Fibroblast of gingiva (primary cell): ENCODE measurements at places on chromosomes 11 and 22.

DNA sequence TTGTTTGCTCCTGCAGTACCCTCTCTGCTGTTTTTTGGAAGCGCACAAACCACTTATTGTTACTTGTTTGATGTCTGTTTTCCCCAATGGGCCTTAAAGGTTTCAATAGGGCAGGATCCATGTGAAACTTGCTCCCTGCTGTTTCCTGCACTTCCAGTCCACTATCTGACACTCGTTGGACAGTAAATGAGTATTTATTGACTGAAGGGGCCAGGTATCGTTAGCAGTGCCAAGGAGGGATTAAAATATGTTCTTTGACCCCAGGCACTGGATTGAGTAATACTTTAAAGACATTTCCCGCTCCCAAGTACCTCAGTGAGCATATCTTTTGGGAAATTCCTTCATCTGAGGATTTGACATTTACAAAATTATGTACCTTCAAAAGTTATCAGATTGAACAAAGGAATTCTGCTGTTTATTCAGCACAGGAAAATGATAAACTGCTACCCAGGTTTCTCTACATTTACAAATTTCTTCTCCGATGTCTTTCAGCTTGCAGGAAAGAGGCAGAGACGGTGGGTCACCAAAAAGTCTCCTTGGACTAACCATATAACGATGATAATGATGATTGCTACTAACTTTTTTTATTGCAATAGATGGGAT lies 23.3 kb upstream of the OR9Q2 start:
- DNase-seq: no peak

- DNase-seq: no peak
Observed at GRCh38 chr11:23543651-23544222, 683.5 kb upstream of the CCDC179 start.

DNA sequence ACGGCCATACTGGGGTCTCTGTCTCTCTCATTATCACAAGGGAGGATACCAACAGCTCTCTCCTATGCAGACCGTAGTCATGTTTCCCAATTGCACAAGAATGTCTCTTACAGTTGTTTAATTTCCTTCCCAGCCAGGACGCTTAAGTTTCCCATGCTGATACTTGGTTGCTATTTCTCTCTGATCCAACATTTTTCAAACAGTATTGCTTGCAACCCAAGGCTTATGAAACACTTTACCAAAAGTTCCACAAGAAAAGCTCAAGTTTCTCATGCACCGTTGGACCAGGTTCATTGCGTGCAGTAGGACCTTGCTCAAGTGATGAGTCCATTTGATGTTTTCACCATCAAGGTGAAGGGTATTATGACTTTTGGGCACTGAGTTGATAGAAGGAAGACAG lies 46.6 kb downstream of the GGTLC2 start:
- DNase-seq: peak; percentile 78

- DNase-seq: no peak
Observed at GRCh38 chr11:123494195-123495050, 64.4 kb downstream of the GRAMD1B start.

DNA sequence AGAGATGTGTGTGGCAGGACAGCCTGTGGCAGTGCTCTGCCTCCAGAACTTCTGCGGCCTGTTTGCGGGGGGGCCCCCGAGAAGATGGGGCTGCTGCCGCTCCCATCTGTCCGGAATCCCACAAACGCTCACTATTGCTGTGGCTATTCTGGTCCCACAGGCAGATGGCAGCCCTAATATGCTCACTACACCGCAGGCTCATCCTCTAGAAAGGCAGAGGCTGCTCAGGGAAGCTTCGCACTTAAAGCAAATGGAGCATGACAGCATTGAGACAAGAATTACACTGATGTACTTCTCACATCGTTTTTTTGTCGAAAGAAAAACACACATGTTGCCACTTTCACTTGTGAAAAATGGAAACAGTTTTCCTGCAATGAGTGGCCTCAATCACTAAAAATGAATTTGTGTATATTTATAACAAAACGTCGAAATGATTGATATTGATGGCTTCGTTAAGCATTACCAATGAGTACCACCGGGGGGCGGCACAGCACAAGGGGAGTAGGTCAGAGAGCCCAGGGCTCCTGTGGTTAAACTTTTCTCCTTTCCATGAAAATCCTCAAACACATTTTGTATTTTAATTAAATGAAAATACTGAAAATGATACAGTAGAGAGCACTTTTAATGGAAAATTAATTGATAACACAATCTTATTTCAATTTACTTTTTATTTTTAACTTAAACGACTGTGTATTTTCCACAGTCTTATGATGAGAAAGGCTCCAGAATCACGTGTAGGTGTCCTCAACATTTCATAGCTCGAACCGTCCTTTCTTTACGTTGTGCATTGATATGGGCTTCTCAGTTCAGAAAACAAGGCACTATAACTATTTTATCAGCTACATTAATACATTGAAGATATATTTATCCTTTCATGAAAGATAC lies 69.1 kb downstream of the CTTN start:
- DNase-seq: peak; percentile 27

DNA sequence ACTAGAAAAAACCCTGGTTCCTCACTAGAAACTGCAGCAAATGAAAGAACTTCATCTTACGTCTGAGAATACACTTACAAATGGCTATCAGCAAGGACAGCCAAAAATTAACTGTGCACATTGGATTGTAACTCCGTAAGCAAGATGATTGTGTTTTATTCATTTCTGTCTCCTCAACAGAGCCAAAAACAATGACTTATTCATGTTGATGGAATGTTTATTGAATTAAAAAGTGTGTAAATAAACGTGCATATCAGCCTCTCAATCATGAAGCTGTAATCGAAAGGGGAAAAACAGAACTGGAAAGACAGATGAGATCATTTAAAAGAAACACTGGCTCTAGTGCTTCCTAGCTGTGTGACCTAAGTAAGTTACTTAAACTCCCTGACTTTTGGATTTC lies 307.5 kb upstream of the ZC3H12C start:
- peak; percentile 6 for DNase-seq

DNA sequence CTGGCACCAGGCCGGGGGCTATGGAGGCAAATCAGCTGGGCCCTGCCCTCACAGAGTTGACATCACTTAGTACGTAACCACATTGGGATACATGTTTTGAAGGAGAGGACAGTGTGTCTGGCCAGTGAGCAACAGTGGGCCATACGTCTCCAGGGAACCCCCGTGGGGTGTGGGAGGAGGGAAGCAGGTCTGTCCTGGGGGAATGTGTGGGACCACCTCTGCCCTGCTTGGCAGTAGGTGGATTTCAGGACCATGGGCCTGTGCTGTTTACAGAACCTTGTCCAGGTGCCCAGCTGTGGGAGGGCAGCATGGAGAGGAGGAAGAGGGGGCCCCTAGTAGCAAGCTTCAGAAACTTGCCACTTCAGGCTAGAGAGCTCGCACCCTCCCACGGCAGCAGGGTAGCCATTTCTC lies 21.0 kb downstream of the P2RY2 start:
- DNase-seq: no peak

DNA sequence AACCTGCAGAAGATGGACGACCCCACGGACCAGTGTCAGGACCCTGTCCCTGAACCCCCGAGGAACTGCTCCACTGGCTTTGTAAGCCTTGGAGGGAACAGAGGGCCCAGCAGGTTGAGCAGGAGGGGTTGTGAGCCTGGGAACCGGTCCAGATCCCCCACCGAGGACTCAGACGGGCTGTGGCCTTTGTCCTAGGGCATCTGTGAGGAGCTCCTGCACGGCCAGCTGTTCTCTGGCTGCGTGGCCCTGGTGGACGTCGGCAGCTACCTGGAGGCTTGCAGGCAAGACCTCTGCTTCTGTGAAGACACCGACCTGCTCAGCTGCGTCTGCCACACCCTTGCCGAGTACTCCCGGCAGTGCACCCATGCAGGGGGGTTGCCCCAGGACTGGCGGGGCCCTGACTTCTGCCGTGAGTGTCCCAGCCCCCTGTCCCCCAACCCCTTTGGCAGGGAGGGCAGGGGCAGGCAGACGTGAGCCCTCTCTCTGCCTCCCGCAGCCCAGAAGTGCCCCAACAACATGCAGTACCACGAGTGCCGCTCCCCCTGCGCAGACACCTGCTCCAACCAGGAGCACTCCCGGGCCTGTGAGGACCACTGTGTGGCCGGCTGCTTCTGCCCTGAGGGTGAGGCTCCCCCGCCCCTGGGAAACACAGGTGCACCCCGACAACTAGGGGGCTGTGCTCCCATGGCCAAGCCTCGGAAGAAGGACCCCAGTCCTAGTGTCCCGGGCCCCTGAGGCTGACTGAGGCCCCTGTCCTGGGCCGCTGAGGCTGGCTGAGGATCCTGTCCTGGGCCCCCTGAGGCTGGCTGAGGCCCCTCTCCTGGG lies 6.4 kb downstream of the MUC5AC start:
- no peak for DNase-seq

DNA sequence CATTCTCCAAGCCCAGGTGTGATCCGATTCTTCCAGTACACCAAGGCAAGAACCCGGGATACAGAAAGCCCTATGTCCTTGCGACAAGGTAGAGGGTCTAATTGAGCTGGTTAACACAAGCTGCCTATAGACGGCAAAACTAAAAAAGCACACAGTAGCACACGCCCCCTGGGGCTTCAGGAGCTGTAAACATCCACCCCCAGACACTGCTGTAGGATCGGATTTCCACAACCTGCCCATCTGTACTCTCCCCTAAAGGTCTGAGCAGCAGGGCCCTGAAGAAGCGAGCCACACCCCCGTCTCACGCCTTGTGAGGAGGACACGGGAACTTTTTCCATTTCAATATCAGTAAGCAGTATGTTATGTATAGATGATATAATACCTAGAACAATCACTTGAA lies 624.7 kb downstream of the BUD13 start:
- DNase-seq: no peak

GRCh38 chr11:118051611-118052461 lies 25.0 kb upstream of the TMPRSS4 start:
- DNase-seq: no peak

GRCh38 chr11:96228473-96228891 lies 114.5 kb downstream of the MAML2 start:
- DNase-seq: peak; percentile 64

DNA sequence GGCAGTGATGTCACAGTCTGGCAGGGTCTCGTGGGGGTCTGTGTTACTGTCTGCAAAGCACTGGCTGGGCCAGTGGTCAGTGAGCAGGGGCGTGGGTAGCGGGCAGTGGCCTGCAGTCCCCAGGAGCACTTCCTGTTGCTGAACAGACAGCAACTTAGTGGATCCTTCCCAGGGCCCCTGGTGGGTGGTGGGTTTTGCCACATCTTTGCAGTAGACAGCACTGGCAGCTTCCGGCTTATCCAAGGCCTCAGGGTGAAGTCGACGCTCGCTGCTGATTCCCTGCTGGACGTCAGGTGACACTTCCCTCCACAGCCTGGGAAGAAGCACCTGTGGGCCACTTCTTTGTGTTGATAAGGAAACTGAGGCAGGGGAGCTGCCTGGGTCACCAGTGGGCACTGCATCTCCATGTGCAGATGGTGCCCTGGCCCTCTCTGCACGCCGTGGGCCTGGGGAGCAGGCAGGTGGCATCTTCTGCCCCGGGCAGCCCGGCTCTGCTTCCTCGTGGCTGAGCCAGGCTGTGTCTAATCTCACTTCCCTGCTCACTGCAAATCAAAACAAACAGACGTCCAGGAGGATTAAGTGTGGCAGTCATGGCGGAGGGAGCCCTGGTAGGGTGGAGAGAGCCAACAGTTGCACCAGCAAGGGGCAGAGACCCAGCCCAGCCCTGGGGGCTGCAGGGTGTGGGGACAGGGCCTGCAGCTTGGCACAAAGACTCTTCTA lies 79.8 kb downstream of the KCNQ1 start:
- DNase-seq: no peak

DNA sequence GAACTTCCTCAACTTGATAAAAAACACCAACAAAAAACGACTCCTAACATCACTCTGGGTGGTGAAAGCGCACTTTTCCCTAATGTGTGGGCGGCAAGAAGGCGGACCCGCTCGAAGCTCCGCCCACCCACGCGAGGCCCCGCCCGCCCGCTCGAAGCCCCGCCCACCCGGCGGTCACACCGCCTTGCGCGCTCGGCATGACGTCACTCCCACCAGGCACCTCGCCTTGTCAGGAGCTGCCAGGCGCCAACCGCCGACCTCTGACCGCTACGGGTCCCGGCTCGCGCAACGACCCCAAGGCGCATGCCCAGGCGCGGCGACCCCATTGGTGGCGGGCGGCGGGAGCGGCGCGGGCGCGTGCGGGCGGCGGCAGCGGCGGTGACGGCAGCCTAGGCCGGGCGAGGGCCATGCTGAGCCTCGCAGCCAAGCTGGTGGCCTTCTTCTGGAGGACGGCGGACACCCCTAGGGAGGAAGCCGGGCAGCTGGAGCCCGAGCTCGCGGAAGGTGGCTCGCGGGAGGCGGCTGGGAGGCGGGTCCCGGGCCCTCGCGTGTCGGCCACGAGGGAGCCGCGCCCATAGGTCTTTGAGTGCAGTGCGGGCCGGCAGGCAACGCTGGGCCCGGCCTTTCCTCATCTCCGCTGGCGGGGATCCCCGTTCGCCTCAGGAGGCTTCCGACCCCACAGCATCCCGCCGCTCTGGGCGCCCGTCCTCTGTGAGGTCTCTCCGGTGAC lies at the start of gene MOV10L1:
Gene MOV10L1 (plus strand): TSS at position 325 of the 730 bp plus-strand sequence. CDS start 83 bp downstream, at position 408.
- DNase-seq: no peak

DNA sequence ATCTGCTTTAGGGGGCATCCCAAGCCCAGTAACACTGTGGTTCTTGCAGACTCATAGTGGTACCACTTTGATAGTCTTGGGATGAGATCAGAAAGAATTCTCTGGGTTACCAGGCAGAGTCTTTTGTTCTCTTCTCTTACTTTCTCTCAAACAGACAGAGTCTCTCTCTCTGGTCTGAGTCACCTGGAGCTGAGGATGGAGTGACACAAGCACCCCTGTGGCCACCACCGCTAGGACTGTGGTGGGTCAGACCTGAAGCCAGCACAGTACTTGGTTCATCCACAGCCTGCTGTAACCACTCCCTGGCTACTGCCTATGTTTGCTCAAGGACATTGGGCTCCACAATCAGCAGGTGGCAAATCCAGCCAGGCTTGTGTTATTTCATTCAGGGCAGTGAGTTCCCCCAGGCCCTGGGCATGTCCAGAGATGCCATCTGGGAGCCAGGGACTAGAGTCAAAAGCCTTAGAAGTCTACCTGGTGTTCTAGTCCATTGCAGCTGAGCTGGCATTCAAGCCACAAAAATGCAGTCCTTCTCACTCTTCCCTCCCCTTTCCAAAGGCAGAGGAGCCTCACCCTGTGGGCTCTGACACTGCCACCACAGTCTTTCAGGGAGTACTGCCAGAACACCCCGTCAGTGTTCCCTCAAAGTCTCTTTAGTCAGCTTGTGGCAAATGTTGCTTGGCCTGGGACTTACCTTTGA lies 29.9 kb downstream of the ENDOD1 start:
- no peak for DNase-seq
